Fibroblast of pulmonary artery (primary cell): ENCODE measurements at places on chromosomes 13 and 19.

GRCh38 chr19:12224676-12225075 is 61.8 kb downstream of the ZNF136 start:
- DNase-seq: no peak

DNA sequence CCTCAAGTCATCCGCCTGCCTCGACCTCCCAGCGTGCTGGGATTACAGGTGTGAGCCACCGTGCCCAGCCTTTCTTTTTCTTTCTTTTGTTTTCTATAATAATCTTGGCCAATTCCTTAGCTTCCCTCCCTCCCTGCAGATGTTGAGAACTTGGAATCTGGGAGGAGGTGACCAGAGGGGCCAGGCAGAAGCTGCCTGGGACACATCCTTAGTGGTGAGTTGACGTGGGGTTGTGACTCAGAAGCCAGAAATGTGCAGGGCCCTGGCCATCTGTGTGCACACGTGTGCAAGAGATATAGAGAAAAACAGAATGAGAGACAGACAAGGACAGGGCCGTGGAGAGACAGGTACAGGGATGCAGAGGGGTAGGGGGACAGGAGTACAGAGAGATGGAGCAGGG is 154.3 kb downstream of the SIPA1L3 start:
- peak; percentile 78 for DNase-seq

DNA sequence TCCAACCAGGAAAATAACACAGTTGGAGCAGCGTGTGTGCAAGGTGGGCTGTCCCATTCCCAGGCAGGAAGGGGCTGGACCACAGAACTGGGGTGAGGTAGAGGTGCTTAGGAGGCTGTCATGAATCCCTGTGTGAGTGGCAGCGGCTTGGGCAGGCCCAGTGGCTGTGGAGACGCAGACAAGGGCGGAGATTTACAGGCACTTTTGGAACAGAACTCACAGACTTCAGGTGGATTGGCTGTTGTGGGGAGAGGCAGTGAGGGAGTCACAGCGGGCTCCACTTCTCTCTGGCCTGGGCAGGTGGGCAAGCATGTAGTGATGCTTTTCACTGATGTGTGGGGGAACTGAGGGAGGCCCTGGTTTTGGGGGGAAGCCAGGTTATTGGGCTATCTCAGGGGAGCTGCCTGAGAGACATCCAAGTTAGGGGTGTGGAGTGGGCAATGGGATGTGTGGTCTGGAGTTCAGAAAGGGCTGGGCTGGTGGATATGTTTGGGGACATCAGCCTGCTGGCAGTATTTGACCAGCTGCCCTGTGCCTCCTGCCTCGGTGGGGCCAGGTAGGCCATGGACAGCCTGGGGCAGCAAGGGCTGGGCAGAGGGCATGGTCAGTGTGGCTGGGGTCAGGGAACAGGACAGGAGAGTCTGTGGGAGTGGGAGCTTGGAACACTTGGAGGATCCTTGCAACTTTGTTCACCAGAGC is 27.0 kb upstream of the ZNF492 start:
- no peak for DNase-seq

GRCh38 chr13:67946131-67946530 is 716.0 kb upstream of the PCDH9 start:
- no peak for DNase-seq

DNA sequence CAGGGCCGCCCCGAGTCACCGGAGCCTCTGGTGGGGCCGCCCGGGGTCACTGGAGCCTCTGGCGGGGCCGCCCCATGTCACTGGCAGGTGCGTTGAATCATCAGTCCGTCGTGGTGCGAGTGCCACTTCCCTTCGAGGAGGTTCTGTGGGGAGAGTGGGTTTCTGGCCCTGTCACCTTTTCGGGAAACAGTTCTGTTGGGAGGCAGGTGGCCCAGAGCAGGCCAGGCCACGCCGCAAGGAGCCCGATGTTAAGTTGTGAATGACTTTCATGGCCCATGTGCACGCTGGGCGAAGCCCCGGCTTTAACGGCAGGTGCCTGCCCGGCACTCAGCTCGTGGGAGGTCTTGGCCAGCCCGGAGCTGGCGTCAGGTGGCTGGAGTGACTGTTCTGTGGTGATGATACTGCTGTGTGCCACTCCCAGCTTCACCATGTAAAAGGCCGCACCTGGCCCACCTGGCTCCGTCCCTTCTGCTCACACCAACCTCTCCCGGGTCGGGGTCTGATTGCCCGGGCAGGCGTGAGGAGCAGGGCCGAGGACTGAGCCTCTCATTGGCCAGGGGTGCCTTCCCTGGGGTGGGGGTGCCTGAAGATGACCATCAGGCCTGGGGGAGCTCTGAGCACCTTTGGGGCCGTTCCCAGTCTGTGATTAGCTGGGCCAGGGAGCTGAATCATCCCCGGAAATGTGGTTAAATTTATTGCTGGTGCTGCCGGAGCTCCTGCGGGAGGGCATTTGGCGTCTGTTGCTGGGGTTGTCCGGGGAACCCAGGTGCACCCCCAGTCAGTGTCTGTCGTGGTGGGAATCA is 29.2 kb downstream of the CSNK1G2 start:
- no peak for DNase-seq
